C1 segment of cervical spinal cord (tissue), 14 donors: ENCODE measurements at places on chromosomes 1 and 21.

DNA sequence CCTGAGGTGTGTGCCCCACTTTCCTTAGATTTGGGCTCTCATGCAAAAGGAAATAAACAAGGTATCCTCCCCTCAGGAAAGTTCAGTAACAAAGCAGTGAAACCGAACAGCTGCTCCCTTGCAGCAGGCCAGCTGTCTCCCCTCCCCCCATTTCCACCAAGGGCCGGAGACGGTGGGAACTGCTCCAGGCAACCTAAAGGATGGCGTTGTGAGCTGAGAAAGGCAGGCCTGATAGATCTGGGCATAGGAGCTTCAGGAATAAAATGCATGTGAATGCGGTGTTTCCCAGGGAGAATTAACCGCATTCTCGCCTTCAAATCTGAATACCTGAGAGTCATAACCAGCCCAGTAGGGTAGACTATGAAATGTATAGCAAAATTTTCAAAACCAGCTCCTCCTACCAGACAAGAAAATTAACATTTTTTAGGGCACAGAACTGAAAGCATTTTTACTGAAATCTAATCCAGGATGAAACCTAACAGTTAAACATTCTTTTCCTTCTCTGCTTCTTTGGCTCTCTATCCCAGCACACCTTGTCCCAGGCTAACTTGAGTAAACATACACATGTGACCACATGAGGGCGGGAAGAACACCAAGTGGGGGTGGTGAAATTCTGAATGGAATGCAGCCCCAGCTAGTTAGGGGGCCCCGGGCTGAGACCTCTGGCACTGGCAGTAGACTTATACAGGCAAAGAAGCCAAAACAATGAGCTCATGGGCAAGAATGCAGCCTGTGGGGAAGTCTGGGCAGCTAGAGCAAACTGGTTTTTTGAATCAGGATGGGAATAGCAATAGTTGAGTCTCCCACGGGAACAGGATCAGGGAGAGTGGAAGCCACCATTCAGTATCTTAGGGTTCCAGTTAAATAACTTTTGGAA is 11.5 kb downstream of the MCL1 start:
- peak; percentile 78 for DNase-seq

- no peak for DNase-seq
These were observed 4.3 kb downstream of the GALNT2 start for GRCh38 chr1:230071316-230071715.

DNA sequence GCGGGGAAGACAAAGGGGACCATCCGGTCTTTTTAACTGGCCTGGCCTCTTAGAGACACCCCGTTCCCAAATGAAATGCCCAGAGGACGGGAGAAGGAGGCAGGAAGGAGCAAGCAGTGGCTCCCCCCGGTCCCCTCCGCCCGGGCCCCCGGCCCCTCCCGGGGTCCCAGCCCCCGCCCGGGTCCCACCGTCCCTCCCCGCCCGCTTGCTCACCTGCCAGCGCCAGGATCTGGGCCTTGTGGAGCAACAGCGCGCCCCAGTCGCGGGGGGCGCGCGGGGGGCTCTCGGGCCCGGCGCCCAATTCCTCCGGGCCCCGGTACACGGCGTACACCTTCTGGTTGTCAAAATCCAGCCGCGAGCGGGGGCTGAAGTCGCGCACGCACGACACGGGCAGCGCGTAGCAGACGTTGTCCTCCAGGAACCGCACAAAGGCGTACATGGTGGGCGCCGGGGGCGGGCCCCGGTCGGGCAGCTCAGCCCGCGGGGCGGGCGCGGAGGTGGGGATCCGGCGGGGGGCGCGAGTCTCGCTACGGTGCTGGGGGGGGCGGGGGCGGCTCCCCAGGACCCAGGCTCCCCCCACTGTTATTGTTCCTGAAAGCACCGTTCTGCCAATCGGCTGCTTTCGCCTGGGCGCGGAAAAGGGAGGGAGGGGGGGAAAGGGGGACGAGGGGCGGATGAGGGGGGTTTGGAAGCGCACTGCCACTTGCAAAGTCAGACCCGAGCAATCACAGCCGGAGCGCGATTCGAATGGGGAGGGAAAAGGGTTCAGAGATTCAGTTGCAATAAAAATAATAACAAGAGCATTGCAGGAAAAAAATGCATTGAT is at the start of gene BEND5:
Gene BEND5, minus strand, starts transcription at position 499 of the 826 bp plus-strand sequence. Its CDS starts 60 bp downstream, at position 439.
- no peak for DNase-seq

DNA sequence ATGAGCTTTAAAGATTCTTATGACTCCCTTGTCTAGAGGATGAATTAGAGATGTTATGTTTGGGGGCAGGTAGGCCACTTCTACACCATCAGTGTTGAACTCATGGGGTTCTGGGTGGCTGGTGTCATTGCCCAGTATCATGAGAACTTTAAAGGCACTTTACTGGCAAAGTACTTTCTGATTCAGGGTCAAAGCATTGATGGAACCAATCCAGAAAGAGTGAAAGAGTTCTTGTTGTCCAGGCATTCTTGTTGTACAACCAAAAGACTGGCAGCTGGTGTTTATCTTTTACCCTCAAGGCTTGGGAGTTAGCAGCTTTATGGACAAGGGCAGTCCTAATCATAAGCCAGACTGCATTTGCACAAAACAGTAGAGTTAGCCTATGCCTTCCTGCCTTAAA is 673.0 kb downstream of the USP25 start:
- DNase-seq: no peak

- DNase-seq: no peak
These were observed 118.7 kb downstream of the KCNK2 start for GRCh38 chr1:215201283-215201682.

DNA sequence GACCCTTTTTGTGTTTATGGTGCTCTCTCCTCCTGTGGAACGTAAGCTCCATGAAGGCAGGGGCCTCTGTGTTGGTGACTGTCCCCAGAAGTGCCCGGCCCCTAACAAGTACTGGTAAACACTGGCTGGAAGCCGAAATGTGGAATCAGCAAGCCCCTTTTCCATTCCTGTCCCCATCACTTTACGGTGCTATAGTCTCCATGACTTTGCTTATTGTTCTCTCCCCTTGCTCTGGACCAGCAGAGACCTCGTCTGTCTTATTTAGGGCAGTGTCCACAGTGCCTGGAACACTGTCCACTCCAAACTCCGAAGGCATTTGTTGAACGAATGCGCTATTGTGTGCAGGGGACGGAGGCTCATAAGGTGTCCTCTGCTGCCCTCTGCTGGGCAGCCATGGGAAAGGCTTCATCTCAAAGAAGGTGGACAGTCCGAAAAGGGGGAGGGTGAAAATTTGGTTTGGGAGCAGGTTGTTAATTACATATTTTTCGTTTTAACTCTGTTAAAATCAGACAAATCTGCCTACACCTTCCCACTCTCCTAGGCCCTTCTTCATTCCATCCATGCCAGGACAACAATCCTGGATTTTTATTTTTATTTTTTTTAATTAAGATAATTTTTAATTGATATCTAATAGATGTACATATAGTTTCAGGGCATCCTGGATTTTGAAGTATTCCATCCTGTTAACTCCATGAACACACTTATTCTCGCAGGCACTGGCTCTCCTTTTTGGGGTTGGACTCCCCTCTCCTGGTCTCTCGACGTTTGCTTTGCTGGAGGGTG is 115.6 kb downstream of the PGBD5 start:
- peak; percentile 74 for DNase-seq

DNA sequence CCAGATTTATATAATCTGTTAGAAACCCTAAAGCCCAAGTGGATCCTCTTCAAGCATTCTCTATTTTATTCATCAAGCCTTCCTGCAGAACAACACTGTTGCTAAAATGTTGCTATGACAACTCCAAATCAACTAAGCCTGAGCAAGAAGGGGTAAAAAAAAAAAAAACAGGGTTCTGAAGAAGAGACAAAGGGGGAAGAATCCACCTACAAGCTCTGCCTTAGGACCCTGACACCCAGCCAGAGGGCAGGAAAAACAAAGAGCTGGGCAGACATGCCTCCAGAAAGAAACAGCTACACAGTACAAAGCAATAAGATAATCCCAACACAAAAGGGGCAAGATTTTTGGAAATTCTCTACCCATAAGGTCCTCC is 1.3 kb downstream of the USF1 start:
- no peak for DNase-seq

DNA sequence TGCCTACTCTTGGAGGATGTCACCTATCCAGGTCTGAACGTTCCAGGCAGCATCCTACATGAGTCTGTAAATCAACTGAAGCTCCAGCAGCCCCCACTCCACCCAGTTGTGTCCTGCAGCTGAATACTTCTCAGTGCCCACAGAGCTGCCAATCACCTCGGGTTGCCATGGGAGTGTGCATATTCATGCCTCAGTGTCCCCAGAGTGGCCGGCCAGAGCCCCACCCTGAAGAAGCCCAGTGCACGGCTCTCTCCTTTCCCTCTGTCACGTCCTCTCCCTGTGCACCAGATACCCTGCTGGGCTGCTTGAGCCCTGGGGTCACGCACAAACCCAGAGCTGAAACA is 16.1 kb upstream of the GSTM4 start:
- DNase-seq: no peak

DNA sequence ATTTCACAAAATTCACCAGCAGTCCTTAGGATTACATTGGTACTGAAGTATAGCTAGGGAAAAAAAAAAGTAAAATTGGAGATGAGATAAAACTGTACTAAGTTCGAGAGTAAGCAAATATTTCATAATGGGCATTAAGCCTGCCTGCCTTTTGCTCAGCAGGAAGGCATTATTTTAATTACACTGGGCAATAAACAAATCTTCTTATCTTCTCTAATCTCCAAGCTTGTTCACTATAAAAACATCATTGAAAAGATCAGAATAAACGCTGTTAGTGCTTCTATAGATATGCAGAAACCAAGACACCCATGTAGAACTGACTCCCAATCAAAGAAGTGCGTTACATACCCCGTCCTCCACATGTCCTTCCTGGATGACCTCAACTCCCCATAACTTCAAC is 174.2 kb upstream of the CHODL start:
- no peak for DNase-seq

GRCh38 chr21:44677881-44678280 is 4.1 kb downstream of the KRTAP12-1 start:
- DNase-seq: no peak

DNA sequence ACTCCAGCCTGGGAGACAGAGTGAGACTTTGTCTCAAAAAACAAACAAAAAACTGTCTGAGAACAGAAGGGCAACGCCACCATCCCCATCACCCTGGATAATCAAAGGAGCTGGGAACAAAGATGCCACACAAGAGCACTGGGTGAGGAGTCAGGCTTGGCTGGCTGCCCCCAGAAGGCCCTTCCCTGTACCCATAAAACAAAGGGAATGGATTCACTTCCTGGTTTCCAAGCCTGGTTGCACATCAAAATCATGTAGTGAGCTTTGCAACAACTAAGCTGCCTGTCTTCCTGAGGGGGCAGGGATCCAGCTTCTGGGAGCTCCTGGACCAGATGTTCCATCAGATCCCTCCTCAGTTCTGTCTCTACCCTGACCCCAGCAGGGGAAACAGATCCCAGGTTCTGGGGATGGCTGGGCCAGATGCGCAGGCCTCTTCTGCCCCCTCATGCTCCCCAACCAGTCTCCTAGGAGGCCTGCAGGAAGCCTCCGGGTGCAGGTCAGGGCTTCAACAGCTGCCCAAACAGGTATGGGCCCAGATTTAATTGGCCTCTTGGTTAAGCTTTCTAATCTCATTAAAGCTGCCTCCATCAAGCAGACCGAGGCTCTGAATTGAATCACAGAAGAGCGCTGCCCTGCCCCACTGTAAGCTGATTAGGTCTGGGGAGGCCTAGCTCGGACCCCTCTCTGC is 97.8 kb downstream of the MRPL37 start:
- peak; percentile 83 for DNase-seq

DNA sequence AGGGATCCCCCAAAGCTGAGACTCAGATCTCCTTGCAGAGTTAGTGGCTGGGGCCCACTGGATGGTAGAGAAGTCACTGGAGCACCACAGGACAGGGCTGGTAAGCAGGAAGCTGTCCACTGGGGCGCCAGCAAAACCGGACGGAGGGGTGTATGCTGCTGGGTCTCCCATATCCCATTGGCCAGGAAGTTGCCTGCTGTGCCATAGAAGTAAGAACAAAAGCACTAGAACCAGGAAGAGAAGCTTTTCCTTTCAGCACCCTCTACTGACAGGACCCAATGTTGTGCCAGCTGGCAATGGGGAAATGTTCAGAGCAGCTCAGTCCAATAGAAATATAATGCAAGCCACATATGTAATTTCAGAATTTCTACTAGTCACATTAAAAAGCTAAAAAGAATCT is 146.6 kb downstream of the SPATA46 start:
- no peak for DNase-seq

DNA sequence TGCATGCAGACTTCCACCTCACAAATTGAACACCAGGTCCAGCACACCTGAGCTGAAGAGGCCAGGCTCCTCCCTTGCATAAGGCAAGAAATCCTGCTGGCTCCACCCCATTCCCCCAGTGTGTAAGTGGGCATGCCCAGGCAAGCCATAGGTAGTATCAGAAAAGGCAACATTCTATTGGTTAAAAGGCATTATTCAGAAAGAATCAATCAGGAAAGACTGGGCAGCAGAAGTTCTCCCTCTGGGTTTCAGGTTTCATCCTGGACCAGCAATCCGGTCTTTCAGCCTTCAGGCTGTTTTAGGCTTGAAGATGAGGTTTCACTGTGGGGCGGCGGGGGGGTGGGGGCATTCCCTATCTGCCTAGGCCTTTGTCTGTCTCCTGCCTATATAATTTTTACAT is 42.0 kb upstream of the LHX8 start:
- no peak for DNase-seq

DNA sequence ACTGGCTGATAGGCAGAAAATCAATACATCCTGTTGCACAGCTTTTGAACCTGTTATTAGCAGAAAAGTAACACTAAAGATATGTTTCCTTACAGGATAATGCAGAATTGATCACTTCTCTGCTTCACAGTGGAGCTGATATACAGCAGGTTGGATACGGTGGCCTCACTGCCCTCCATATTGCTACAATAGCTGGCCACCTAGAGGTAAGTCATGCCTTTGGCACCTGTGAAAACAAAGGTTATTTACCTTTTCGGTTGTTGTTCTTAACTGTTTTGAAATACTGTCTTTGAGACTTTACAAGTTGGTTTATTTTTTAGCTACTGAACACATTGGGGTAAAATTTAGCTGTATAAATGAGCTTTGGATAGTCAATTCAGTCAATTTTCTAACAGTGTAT is 36.3 kb downstream of the TNNI3K start:
- no peak for DNase-seq

DNA sequence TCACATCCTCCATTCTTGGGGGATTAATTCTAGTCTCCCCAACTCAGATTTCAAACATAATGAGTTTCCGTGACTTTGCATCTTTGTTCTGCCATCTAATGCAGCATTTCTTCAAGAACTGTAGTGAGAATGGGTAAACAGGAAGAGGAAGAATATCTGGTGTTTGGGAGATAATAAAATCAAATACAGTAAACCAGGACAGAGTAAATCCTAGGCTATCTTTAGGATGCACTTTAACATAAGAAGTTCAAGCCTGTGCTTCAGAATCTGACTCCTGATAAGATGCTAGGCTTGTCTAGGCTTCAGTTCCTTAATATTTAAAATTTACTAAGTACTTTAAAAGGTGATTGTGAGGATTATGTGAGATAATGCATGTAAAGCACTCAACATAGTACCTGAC is 27.9 kb downstream of the PATJ start:
- DNase-seq: no peak

DNA sequence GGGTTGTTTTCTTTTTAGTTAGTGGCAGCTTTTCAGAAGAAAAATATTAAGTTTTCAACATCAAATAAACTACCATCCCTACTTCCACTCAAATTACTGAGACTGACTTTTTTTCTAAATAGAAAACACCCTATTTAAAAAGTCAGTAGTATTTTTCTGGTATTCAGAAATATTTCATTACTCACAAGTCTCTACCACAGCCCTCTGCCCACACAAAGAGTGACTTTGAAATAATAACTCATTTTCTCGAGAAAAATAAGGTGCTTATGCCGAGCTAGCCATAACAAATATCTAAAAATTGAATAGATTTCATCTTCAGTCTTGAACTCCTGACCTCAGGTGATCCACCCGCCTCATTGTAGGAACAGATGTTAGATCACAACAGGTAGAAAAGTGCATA is 41.8 kb upstream of the USP25 start:
- DNase-seq: no peak
